ENCODE measurements at places on chromosomes 11 and 22.
A peak's percentile ranks its signal among the peaks of the same experiment; 100 is the strongest.

- no peak for DNase-seq
- no peak overlapping the region for H3K4me3 ChIP-seq
- no peaks in the 10 kb centered on the region for H3K36me3 ChIP-seq
- H3K4me1 ChIP-seq: peaks cover 25% of the 10 kb centered on the region
Observed at GRCh38 chr11:62439785-62440602, 21.2 kb downstream of the SCGB1A1 start.

- peaks cover 31% of the 10 kb centered on the region for H3K27me3 ChIP-seq
- no peaks in the 10 kb centered on the region for H3K4me1 ChIP-seq
- no peak for DNase-seq
- H3K4me3 ChIP-seq: no peak overlapping the region
- no peak overlapping the region for H3K27ac ChIP-seq
Observed at GRCh38 chr11:8512547-8512946, 81.5 kb downstream of the STK33 start.

- H3K4me3 ChIP-seq: no peak overlapping the region
- DNase-seq: no peak
- peaks cover 36% of the 10 kb centered on the region for H3K4me1 ChIP-seq
- peaks cover 11% of the 10 kb centered on the region for H3K36me3 ChIP-seq
Observed at GRCh38 chr11:64238999-64239398, 1.9 kb upstream of the FKBP2 start.

GRCh38 chr11:16993495-16993894 is 20.7 kb downstream of the PLEKHA7 start:
- no peak overlapping the region for H3K4me3 ChIP-seq
- DNase-seq: no peak
- H3K27ac ChIP-seq: no peak overlapping the region
- no peaks in the 10 kb centered on the region for H3K27me3 ChIP-seq
- peaks cover 8% of the 10 kb centered on the region for H3K36me3 ChIP-seq

DNA sequence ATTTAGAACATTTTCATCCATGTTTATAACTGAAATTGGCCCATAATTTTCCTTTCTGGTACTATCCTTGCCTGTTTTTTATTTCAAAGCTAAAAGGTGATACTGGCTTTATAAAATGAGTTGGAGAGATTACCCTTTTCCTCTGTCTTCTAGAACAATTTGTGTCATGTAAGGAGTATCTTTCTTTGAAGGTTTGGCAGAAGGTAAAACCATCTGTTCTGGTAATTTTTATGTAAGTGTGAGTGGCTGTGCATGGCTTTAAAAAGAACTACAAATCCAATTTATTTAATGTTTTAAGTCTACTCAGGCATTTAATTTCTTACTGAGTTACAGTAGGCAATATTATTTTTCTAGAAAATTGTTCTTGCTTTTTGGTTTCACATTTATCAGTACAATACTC is 7.7 kb upstream of the MRGPRD start:
- H3K27me3 ChIP-seq: peaks cover 59% of the 10 kb centered on the region
- DNase-seq: no peak
- no peak overlapping the region for H3K4me3 ChIP-seq
- H3K27ac ChIP-seq: no peak overlapping the region
- peaks cover 7% of the 10 kb centered on the region for H3K36me3 ChIP-seq
- H3K4me1 ChIP-seq: no peaks in the 10 kb centered on the region

GRCh38 chr11:20368438-20368837 is 4.9 kb downstream of the HTATIP2 start:
- H3K4me3 ChIP-seq: no peak overlapping the region
- no peaks in the 10 kb centered on the region for H3K27me3 ChIP-seq
- no peak for DNase-seq

DNA sequence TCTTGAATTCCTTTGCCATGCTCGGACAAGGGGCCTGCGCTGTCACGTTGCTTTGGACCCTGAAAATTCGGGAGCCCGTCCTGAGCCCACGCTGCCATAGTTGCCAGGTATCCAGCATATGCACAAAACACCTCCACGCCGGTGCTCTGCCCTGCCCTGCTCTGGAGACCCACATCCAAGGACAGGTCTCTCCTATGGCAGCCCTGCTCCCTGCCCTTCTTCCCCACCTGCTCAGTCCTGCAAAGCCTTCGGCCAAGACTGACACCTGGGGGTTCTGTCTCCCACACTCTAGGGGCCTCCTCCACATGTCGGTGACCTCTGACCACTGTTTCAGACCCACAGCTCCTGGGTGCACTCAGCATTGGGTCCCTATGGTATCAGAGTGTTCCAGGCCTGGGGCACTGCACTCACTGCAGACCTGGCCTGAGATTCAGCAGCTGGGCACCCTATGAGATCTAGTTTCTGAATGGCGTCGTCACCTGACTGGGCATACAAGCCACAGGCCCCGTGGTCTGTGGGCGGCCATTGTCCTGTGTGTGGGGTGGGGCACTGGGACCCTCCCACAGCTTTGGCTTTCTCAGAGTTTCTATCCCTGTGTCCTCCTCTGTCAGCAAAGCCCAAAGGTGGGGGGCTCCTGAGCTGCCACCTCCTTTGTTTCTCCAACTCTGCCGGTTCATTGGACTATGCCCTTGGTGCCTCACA is 2.0 kb upstream of the KRTAP5-6 start:
- no peak for DNase-seq
- no peak overlapping the region for H3K4me3 ChIP-seq
- H3K27ac ChIP-seq: no peak overlapping the region
- H3K4me1 ChIP-seq: peaks cover 11% of the 10 kb centered on the region

DNA sequence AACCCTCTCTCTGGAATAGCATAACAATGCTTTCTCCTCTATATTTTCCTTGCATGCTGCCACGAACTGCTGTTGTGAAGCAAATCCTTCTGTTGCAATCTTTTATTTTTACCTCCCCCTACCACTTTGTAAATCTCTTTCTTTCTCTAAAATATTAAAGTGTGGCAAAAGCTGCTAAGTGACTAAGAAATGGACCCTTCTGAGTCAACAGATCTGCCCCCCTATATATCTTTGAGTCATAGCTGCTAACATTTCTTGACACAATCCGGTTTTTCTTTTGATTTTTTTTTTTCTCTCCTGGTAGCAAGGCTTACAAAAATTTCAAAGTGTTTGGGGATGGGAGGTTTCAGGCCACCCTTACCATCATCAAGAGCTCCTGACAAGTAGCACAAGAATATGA is 39.0 kb upstream of the KIRREL3 start:
- DNase-seq: no peak
- H3K27ac ChIP-seq: no peak overlapping the region
- H3K36me3 ChIP-seq: no peaks in the 10 kb centered on the region

DNA sequence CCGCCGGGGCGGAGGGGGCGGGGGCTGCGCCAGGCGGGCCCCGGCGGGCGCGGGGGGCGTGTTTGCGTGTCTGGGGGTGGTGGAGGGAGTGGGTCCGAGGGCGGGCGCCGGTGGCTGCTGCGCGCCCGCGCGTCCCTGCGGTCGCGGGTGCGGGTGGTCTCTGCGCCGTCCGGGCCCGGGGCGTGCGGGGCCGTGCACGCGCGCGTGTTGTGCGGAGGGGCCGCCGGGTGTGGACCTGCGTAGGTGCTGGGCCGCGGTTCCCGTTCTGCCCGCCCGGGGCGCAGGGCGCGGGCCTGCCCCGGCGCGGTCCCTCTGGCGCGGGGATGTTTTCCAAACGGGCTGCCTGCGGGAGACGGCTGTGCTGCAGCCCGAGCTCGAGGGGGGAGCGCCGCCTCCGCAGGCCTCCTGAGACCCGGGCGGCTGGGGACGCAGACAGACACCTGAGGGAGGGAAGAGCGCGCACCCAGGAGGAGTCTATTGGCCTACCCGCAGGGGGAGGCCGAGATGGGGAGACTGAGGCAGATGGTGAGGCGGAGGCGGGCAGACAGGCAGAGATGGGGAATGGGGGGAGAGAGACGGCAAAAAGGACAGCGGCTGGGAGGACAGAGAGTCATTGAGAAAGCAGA is 442 bp downstream of the PELI3 start:
- peak overlapping the region; percentile 84 for H3K4me3 ChIP-seq
- H3K36me3 ChIP-seq: peaks cover 2% of the 10 kb centered on the region
- DNase-seq: no peak

GRCh38 chr11:45930031-45930794 is 7.8 kb downstream of the LARGE2 start:
- no peak overlapping the region for H3K27ac ChIP-seq
- H3K4me3 ChIP-seq: no peak overlapping the region
- peaks cover 8% of the 10 kb centered on the region for H3K4me1 ChIP-seq
- H3K36me3 ChIP-seq: peaks cover 19% of the 10 kb centered on the region
- no peak for DNase-seq

- no peaks in the 10 kb centered on the region for H3K27me3 ChIP-seq
- peak overlapping the region; percentile 87 for H3K4me3 ChIP-seq
- H3K36me3 ChIP-seq: no peaks in the 10 kb centered on the region
- DNase-seq: no peak
- H3K4me1 ChIP-seq: peaks cover 22% of the 10 kb centered on the region
Observed at GRCh38 chr11:17351172-17351509, 459 bp upstream of the NCR3LG1 start.

GRCh38 chr11:36427876-36428275 is 82.2 kb downstream of the TRAF6 start:
- DNase-seq: no peak
- no peak overlapping the region for H3K4me3 ChIP-seq
- H3K36me3 ChIP-seq: peaks cover 69% of the 10 kb centered on the region
- peak overlapping the region; percentile 27 for H3K27ac ChIP-seq
- H3K27me3 ChIP-seq: no peaks in the 10 kb centered on the region
- H3K4me1 ChIP-seq: peaks cover 51% of the 10 kb centered on the region
